NCI-H1092 (cell line): ENCODE measurements at places on chromosomes 4 and X.

DNA sequence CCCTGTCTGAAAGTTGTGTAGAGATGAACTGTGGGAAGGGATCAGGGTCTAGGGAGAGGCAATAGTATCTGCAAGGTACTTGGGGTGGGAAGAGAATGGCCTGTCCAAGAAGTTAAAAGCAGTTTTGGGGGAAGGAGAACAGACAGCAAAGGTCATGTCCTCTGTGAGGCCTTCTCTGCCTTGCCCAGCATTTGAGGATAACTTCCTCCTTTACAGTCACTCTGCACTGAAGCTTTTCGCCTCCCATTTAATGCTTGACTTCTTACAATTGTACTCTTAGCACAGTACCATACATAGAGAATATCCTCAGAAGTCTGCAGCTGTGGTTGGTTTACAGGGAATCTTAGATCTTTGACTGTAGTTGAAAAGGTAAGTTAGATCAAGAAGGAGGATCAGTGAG, 121.8 kb upstream of the AP1S2 start:
- DNase-seq, result no peak

GRCh38 chr4:48105230-48105629, 28.8 kb downstream of the TXK start:
- DNase-seq, result no peak

DNA sequence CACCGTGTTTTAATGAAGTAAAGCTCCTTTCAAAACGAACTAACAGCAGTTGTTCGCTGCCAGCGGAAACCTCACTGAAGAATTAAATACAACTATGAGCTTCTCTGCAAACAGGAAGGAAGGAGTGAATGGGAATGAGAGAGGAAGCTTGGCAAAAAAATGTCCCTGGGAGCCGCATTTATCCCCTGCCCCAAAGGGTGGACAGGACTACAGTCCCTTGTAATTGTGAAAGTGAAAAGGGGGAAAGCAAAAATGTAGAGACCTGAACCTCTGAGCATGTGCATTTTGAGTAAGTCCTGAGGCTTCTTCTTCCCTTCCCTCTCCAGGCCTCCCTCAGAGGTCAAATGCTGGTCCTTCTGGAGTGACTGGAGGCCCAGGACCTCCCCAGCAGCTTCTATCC, 53.8 kb upstream of the BMP2K start:
- no peak for DNase-seq

- DNase-seq, result no peak
Measured at GRCh38 chrX:130094696-130095095, 15.6 kb downstream of the ELF4 start.

- DNase-seq, result no peak
Measured at GRCh38 chr4:86675548-86675947, 81.4 kb downstream of the PTPN13 start.

- no peak for DNase-seq
Measured at GRCh38 chrX:136708348-136708747, 60.4 kb downstream of the CD40LG start.

- no peak for DNase-seq
Measured at GRCh38 chrX:120677004-120677652, 47.3 kb upstream of the C1GALT1C1 start.

DNA sequence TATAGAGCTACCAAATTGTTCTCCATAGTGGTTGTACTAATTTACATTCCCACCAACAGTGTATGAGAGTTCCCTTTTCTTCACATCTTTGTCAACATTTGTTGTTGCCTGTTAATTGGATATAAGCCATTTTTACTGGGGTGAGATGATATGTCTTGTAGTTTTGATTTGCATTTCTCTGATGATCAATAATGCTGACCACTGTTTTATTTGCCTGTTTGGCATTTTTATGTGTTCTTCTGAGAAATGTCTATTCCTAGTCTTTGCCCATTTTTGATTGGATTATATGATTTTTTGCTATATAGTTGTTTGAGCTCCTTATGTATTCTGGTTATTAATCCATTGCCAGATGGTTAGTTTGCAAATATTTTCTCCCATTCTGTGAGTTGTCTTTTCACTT, 44.3 kb downstream of the ACTRT1 start:
- DNase-seq, result no peak

DNA sequence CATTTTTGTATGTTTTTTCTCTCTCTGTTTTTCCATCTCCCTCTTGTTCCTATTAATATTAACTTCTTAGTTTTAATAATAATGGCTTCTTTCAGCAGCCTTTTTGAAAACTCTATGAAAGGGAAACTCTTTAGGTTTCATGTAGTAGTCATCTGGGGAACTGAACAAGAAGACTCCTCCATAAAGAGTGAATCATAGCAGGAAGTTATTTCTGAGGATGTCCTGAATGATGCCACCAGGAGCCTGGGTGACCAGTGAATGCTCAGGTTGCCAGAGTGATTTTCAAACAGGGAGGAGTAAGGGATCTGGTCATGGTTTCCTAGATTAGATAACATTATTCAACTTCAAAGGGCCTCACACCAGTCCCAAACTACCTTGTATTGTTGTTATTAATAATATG, 212.8 kb upstream of the PDE5A start:
- no peak for DNase-seq

DNA sequence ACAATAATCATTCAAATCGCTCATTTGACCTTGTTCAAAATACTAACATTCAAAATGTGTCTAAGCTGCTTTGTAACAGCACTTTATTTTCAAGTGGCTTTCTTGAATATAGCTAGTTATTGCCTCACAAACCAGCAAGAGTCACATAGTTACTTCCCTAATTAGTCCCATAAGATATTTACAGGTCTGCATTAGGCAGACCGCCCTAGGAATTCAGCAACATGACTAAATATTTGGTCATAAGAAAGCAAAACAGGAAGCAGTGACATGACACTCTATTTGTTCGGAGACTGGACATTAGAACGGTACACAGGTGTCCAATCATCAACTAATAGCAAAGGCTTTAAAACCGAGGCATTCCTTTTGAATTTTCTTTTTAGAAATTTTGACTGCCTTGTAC, 262.0 kb downstream of the COL25A1 start:
- no peak for DNase-seq

DNA sequence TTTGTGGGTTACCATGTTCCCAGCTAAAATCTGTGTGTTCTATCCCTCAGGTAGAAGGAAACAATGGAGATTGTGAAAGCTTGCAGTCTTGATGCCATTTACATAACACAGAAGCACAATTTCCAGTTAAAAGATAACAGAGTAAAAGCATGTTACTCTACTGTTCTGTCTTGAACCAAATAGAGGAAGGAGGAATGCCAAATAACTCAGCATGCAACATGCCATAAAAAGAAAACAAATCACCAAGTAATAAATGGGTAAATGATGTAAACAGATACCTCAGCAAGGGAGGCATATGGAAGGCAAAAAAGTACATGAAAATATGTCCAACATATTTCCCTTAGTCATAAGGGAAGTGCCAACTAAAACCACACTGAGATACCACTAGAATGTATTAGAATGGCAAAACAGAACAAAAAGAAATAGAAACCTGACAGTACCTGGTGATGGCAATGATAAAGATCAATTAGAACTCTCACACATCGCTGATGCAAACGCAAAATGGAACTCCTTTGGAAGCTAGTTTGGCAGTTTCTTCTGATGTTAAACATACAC, 502.6 kb upstream of the HS3ST1 start:
- no peak for DNase-seq

DNA sequence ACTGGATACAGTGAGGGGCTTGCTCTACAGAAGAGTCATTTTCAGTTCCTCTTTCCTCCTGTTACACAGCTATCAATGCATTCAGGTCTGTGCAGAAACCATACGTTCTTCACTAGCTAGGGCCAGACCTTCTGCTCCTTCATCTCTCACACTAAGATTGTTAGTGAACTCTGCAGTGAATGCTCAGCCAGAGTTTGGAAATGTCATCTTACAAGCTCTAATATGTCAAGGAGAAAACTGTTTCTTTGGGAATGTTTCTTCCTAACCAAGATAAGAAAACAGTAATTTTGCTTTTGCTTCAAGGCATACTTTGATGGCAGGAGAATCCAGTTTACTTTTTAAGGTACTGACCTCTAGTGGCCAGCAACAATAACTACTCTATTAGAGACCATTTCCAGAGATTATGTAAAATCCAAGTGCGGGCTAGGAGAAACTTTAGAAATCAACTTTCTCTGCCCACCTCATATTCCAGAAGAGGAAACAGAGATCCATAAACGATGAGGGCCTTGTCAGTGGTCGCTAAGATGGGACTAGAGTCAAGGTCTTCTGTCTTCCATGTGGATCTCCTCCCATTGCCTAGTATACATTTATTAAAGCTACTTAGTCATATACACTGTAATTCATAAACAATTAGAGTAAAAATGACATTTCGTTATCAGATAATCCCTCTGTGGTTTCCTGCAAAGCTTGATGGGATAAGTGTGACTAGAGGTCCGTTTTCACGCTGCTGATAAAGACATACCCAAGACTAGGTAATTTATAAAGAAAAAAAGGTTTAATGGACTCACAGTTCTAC, 12.1 kb upstream of the CC2D2A start:
- no peak for DNase-seq

- no peak for DNase-seq
Measured at GRCh38 chrX:34365471-34365870, 233.4 kb upstream of the FAM47A start.

- no peak for DNase-seq
Measured at GRCh38 chr4:113955948-113956347, 23.5 kb downstream of the ARSJ start.

DNA sequence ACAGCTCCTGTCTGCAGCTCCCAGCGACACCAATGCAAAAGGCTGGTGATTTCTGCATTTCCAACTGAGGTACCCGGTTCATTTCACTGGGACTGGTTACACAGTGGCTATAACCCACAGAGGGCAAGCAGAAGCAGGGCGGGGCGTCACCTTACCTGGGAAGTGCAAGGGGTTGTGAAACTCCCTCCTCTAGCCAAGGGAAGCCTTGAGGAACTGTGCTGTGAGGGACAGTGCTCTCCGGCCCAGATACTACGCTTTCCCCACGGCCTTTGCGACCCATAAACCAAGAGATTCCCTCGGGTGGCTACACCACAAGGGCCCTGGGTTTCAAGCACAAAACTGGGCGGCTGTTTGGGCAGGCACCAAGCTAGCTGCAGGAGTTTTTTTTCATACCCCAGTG, 218.9 kb downstream of the PPP3CA start:
- no peak for DNase-seq

- no peak for DNase-seq
Measured at GRCh38 chr4:120096508-120097297, 30.1 kb upstream of the MAD2L1 start.

DNA sequence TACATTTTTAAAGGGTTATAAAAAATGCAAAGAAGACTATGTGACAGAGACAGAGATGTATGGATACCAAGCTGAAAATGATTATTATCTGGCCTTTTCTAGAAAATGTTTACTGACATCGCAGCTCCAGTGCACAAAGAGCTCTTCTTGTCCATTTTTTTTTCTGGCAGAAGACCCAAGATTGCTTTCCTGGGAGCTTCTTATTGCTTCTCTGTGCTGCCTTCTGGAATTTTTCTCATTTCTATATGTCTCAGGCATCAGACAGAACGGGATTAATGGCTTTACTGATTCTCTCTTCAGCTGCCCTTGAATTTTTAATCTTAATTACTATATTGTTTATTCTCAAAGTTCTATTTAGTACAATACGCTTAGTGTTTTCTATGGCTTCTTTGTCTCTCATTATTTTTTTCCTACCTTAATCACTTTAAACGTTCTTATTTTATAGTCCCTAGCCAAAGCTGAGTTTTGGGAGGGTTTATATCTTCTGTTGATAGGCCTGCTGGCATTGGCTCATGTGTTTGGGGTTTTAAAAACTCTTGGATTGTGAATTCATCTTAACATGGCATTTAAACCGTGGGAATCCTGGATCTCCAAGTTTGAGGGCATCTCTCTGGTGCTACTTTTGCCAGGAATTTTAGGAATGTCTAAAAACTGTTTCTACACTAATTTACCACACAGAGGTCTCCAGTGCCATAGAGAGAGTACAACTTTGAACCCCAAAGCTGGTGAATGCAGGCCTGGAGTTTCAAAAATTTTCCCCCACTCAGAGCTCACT, 138.9 kb upstream of the LNX1 start:
- DNase-seq, result no peak

DNA sequence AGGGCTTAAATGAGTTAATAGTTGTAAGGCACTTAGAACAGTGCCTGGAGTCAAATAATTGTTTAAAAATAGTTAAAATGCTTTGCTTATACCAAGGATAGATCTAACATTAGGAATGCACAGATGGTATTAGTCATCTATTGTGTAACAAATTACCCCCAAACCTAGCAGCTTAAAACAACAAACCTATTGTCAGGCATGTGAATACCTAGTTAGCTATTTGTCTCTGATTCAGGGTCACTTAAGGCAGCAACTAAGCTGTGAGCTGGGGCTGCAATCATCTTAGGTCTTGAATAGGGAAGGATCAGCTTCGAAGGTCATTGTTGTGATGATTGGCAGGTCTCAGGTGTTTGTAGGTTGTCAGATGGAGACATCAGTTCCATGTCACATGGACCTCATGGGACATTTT, 42.4 kb upstream of the AGA start:
- DNase-seq, result no peak

- no peak for DNase-seq
Measured at GRCh38 chr4:7270121-7270520, 77.8 kb downstream of the SORCS2 start.

- DNase-seq, result no peak
Measured at GRCh38 chr4:46211406-46211805, 87.6 kb upstream of the GABRG1 start.

DNA sequence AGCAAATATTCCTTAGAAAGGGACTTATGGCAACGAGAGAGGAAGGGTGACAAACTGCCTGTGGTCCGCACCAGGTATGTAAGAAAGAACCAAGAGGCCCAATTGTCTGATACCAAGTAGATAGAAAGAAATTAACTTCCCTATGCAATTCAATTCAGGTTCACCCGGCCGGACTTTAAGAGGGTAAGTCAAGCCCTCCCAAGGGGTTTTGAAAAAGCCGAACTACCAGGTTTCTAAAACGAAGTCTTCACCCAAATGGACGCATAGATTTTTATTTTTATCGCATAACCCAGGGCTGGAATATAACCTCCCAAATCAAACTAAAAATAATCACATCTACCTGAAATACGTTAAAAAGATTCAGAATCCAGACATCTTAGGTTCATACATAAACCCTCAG, 1.6 kb upstream of the MAB21L2 start:
- no peak for DNase-seq

GRCh38 chrX:40013266-40014195, 84.2 kb downstream of the BCOR start:
- DNase-seq, result peak; percentile 69
